RPMI7951 (cell line): ENCODE measurements at places on chromosomes 3 and 15.

- DNase-seq, result peak; percentile 80
Measured at GRCh38 chr3:171407759-171408158, 52.4 kb downstream of the TNIK start.

- DNase-seq, result no peak
Measured at GRCh38 chr3:128847666-128848370, 31.6 kb upstream of the ACAD9 start.

DNA sequence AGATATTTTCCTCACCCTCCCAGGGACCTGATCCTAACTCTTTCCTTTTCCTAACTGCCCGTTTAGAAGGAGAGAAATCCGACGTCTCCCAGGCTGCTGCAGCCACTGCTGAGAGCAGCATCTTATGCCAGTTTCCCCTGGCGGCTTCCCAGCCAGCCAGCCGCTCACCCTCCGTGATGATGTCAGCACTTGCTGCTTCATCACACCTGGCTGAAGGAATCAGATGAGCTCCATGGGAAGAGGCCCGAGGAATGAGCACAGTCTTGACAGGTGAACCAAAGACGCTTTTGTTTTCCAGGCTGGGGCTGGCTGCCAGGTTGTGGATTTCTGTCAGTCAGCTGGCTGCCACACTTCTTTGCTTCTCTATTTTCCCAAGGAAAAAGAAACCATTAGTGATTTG, 445.1 kb upstream of the RBMS3 start:
- DNase-seq, result no peak

- no peak for DNase-seq
Measured at GRCh38 chr3:72242326-72242725, 457.4 kb upstream of the PROK2 start.

- DNase-seq, result no peak
Measured at GRCh38 chr3:132211896-132212295, 105.3 kb upstream of the ACP3 start.

DNA sequence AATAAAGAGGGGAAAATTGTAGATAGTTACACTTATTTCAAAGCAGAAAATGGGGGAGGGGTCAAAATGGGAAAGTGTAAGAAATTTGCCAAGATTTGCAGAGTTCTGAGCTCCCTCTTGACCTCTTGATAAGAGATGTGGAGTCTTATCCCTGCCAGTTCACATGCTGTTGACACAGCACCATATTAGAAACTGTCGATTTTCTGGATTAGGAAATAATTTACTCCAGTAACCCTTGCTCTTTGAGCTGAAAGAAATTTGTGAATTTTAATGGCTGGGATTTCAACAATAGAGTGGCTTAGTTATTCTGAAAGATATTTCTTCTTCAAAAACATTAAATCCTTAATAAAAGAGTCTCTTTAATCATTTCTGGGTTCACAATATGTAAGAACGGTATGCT, 306.2 kb upstream of the CNTN4 start:
- no peak for DNase-seq

- DNase-seq, result no peak
Measured at GRCh38 chr15:42118650-42119445, 24.5 kb upstream of the PLA2G4D start.

DNA sequence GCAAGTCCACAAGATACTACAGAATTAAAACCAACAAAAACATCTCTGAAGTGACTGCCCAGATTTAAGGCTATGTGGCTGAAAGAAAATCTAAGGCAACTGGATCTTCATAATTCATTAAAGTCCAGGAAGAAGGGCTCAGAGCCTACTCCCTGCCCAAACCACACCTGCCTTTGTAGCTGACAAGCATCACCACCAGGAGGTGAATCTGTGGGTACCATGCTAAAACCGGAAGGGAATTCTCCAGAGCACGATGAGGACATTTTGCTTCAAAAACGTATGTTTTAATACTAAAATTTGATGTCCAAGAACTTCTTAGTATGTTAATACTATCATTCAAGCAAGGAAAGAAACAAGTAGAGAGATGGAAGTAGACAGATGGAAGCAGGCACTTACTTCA, 495.9 kb upstream of the NECTIN3 start:
- DNase-seq, result no peak

- no peak for DNase-seq
Measured at GRCh38 chr3:182007441-182007840, 295.7 kb downstream of the SOX2 start.

GRCh38 chr3:178083906-178084866, 452.1 kb upstream of the KCNMB2 start:
- DNase-seq, result peak; percentile 8

- no peak for DNase-seq
Measured at GRCh38 chr3:148863814-148864213, 1.3 kb upstream of the CPA3 start.

DNA sequence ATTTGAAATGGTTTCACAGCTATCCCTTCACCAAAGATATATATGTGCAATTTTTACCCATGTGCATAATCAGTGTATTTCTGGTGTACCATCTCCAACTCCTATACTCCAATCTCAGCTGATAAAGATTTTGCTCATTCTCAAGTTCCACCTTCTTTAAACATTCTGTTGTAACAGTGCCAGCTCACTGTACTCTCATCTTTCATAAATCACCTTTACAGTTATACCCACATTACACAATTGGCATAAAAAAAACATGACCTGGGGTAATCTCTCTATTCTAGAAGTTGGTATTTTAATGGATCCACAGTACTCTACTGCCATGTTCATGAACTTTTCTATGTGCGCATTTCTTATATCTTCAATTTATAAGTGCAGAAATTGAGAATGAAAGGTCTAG, 339.9 kb upstream of the DPH6 start:
- DNase-seq, result no peak

DNA sequence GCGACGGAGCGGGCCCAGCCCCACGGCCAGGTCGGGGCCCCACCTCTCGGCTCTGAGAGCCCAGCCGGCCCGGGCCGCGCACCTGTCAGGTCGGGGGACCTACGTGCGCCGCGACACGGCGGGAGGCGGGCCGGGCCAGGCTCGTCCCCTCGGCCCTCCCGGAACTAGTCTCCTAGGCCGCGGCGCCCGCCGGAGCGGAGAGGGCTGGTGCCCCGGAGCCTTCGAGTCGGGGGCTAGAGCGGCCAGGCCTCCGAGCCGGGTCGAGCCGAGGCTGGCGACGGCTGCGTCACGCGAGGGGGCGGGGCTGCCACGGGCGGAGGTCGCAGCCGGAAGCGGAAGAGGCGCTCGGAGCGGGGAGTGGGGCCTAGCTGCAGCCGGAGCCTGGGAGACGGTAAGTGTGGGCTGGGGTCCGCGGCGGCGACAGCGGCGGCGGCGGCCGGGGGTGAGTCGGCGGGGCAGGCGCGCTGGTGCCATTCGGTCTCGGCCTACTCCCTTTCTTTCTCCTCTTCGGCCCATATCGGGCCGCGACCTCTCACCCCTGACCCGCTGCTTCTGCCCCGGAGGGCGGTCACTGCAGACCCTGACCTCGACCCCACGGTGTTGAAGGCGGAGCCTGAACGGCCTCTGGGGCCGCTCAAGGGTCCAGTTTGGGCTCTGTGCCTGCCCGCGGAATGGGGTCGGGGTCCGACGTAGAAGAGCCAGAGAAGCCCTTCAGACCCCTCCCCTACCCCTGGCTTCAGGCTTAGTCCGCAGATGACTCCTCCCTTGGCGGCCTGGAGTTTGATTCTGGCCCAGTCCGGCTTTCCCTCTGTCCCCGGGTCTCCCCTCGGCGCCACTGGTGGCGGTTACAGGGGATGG, at the start of gene CLK3:
Gene CLK3, plus strand, starts transcription at position 329 of the 858 bp plus-strand sequence. CDS start 3,361 bp downstream, outside the sequence.
- DNase-seq, result peak; percentile 93

DNA sequence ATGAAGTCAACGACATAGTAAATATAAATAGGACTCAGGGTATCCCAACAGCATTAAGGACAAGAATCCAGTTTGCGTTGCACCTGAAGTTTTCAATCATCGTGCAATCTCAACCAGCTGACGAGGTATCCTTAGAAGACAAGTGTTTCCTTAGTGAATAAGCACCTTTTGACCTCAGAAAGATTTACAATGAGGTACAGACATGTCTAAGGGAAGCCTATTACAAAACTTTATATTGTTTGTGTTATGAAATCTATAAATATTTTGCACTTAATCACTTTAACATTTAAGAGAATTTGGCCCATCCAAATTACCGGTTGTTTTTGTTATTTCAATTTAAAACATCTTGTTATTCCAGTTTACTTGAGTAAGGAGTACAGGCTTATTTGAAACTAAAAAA, 64.9 kb upstream of the PRICKLE2 start:
- no peak for DNase-seq

DNA sequence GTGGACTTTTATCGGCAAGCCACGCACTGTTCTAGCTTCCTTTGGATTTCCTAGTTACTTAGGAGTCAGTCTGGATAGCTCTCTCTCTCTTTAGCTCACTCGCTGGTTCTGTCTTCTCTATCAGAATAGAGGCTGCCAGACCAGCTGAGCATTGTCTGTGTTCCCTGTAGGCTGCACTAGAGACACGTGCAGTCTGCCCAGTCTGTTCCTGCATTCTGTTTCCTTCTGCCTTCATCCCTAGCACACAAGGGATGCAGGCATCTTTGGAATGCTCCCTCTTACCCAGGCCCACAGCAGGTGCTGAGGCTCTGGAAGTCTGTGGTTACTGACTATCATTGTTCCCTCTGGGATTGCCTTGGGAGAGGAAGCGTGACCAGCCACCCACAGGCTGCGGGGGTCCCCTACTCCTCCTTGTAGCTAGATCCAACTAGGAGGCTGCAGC, 322.8 kb downstream of the ZNF621 start:
- peak; percentile 91 for DNase-seq

GRCh38 chr15:29320420-29320819, 50.8 kb upstream of the NSMCE3 start:
- no peak for DNase-seq

GRCh38 chr3:147118611-147119010, 287.7 kb downstream of the ZIC4 start:
- no peak for DNase-seq

DNA sequence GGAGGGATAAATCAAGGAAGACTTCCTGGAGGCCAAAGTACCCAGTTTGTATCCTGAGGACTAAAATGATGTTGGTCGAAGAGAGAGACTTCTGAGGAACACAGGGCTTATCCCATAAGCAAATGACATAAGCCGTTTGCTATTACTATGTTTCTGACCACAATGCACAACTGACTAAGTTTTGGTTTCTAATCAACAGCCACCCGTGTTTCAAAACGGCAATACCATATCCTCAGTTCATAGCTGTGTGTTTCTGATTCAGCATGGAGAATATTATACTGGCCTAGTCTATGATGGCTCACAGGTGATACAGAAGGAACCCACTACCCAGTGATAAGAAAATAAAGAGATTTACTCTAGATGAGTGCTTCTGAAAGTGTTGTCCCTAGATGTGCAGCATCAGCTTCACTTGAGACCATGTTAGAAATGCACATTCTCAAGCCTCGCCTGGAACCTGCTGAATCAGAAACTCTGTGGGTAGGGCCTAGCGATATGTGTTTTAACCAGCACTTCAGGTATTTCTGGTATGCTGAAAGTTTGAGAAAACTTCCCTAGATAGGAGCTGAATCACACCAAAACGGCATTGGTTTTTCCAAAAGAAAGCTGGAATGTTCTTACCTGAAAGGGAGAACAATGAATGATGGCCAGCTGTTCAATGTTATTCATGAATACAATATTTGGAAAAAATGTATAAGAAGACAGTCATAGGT, 639.7 kb upstream of the NR2F2 start:
- no peak for DNase-seq

DNA sequence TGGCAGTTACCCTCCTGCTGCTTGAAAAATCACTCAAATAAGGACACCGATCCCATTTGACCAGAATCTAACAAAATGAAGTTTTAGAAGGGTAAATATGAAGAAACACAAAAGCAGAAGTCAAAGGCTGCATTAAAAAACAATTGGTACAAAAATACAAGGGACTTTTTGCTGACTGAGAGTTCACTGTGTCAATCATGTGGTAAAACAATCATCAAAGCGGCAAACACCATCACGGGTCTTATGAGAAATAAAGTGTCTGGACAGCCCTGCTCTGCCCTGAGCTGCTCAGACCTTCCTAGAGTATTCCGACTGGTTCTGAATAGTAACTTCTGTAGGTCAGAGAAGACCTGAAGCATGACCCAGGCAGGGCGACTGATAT, 137.2 kb upstream of the RAD18 start:
- no peak for DNase-seq

- no peak for DNase-seq
Measured at GRCh38 chr3:189626286-189626685, 4.9 kb upstream of the TP63 start.

- DNase-seq, result peak; percentile 25
Measured at GRCh38 chr15:80350941-80351610, 53.1 kb upstream of the ARNT2 start.

DNA sequence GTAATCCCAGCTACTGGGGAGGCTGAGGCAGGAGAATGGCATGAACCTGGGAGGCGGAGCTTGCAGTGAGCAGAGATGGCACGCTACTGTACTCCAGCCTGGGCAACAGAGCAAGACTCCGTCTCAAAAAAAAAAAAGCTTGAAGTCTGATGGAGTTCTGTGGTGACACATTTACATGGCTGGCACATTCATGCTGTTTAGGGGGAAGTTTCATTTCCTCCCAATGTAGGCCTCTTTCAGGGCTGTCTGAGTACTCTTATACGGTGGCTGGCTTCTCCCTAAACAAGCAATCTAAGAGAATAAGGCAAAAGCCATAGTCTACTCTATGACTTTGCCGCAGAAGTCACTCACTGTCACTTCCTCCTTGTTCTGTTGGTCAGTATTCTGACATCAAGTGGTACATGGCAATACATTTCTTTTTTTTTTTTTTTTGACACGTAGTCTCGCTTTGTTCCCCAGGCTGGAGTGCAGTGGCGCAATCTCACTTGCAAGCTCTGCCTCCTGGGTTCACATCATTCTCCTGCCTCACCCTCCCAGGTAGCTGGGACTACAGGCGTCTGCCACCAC, 41.2 kb downstream of the OIP5 start:
- DNase-seq, result no peak

DNA sequence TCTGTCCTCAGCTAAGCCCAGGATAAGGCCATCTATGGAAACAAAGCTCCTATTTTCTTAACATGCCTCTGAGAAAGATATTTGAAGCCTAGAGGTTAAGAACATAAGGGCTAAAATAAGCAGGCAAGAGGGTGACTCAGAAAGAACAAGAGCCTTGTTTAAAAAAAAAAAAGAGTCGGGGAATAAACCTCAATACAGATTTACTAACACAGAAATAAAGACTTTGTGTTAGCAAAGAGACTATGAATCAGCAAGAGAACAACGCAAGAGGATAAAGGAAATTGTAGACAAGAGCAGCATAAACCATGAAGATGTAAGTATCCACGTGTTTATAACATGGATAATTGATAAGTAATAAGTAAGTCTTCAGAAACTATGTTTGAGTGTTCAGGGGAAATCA, 36.0 kb downstream of the RAB27A start:
- DNase-seq, result peak; percentile 80
